ENCODE measurements at places on chromosomes 3 and 15. TPM values are rescaled to one million over a fixed set of nuclear protein-coding genes. Genes with fewer than 3 reads are reported as not detected.

GRCh38 chr3:182902236-182902635 lies 78.1 kb downstream of the DCUN1D1 start:
- no peak for DNase-seq

DNA sequence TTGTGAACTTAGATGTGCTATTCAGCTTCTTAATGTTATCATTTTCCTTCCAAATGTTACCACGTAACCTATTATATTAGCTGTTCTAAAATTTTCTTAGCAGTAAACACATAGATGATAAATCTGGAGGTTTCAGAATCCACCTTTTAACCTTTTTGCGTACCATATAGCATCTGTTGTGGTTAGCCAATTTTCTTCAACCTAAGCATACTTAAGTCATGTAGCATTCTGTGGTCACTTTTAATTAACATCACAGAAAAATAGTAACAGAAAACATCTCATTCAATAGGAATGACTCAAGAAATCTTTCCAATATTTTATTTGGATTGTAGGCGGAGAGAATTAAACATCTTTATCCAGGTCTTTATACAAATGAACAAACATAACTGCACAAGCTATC lies 1465.3 kb upstream of the GBE1 start:
- DNase-seq = no peak

OR5K4 gene
- total RNA-seq = not detected

OR5K3 gene
- not detected for total RNA-seq

PCSK6 gene
- 1.1 TPM for total RNA-seq

Data from activated B cell treated with CpG ODN at 0.5 μM for 24 hours (primary cell).